Activated CD4-positive, alpha-beta memory T cell treated with anti-CD3 and anti-CD28 coated beads for 36 hours (primary cell): ENCODE measurements at places on chromosomes 3 and 15. TPM values are rescaled to one million over a fixed set of nuclear protein-coding genes. Genes with fewer than 3 reads are reported as not detected.

Gene LRRC31
- total RNA-seq: not detected

Gene HACL1
- total RNA-seq: 29.9 TPM

Gene ADAMTSL3
- total RNA-seq: not detected

Gene ATG3
- total RNA-seq: 58.1 TPM

Gene CLSTN2
- not detected for total RNA-seq

Gene P2RY13
- total RNA-seq: not detected

Gene CFAP100
- total RNA-seq: not detected

Gene CELF6
- total RNA-seq: 0.19 TPM

Gene ZNF770
- 38.5 TPM for total RNA-seq

Gene ST3GAL6
- not detected for total RNA-seq

Gene CCR1
- 0.80 TPM for total RNA-seq

Gene ZIC4
- total RNA-seq: not detected

Gene CD200R1L
- total RNA-seq: not detected

Gene HRG
- total RNA-seq: not detected

Gene WNT5A
- total RNA-seq: not detected

Gene TRIM42
- not detected for total RNA-seq

Gene P3H2
- not detected for total RNA-seq

Gene HGD
- total RNA-seq: not detected

Gene PLSCR5
- not detected for total RNA-seq

Gene ARID3B
- 28.6 TPM for total RNA-seq

Gene PLSCR4
- not detected for total RNA-seq

Gene GOLGA8H
- total RNA-seq: not detected

Gene ZNF80
- 0.33 TPM for total RNA-seq

Gene CLDN11
- not detected for total RNA-seq

Gene GP5
- total RNA-seq: 0.24 TPM

Gene AQP9
- 0.17 TPM for total RNA-seq

Gene GLDN
- not detected for total RNA-seq

Gene RPL29
- 1,502 TPM for total RNA-seq

Gene RAB11A
- 181 TPM for total RNA-seq

Gene ZWILCH
- total RNA-seq: 29.6 TPM

Gene SPSB4
- not detected for total RNA-seq
